Colonic mucosa (tissue), 4 donors: ENCODE measurements at places on chromosomes 6 and 20. TPM values are rescaled to one million over a fixed set of nuclear protein-coding genes. Genes with fewer than 3 reads are reported as not detected.

DNA sequence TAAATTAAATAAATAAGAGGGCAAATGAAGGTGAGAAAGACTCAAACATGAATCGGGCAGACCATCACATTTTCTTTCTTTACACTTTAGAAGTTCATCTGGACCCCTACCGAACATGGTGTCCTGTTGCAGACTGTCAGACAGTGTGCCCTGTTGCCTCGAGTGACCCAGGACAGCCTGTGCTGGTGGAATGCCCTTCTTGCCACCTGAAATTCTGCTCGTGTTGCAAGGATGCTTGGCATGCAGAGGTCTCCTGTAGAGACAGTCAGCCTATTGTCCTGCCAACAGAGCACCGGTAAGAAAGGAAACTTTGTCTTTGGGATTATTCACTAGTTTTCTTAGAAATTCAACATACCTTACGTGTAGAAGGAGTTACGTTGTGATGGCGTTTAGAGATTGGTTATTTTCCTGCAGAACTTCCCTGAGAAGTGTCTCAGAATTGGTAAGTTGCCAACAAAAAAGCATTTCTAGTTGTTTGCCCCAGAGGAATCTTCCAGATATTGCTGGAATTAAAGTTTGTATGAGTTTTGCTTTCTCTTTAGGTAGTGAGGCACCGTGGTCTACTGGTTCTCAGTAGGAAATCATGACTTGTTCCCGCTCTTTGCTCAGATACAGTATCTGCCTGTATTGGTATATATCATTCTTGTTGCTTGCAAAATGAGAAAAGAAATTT, 70.1 kb downstream of the RNF144B start:
- no peak for DNase-seq

- no peak for DNase-seq
These were observed 134.8 kb downstream of the JPH2 start for GRCh38 chr20:44052166-44052565.

DNA sequence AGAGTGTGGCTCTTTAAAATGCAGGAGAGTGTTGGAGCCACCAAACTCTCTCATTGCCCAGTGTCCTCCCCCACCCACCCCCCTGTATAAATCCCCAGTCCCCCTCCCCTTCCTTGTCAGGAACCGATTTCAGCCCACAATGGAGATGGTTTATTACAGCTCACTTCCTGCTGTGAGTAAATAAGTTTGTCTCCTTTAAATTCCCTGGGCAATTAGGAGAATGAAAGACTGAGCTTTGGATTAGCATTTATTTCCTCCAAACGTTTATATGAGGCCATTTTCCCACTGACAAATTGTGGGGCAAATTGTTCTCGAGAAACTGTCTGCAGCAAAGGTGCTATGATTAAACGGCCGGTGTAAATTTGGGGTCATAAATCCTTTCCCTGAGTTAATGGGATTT, 128.8 kb downstream of the DHX35 start:
- no peak for DNase-seq

GRCh38 chr6:53922539-53922981, 127.8 kb downstream of the LRRC1 start:
- no peak for DNase-seq

VSTM2L gene
- total RNA-seq, result 1.4 TPM

DNA sequence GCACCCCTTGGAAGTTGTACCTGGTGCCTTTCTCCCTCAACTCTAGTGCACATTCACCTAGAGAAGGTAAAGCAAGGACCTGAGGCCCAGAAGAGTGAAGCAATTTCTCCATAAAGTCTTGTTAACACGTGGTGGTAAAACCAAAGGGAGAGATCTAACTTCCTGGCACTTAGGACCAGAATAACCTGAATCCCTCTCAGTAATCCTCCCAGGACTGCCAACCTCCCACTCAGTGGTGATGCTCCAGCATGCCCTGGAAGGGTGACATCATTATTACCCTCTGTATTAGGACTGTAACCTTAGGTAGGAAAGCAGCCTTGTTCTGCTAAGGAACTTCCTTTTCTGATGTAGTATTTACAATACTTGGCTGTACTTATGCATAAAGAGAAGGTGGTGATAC, 330.6 kb upstream of the MARCKS start:
- DNase-seq, result no peak

GRCh38 chr6:134491477-134491876, 173.6 kb upstream of the SGK1 start:
- no peak for DNase-seq

- DNase-seq, result no peak
These were observed 17.1 kb upstream of the MMP9 start for GRCh38 chr20:45991616-45992015.

DNA sequence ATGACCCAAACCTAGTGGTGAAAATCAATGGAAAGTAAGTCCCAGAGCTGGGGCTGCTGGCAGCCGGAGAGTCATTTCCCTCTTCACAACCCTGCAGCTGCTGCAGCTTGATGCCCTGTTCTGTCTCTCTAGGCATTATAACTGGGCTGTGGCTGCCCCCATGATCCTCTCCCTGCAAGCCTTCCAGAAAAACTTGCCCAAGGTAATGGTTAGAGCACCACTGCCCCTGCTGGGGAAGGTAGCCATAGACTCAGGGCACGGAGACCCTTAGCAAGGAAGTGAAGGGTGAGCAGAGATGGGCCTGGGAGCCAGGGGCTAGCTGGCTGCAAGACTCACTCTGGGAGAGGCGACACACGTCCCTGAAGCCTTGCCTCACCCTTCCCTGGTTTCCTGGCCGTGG, 12.0 kb downstream of the LPIN3 start:
- DNase-seq, result no peak

- DNase-seq, result no peak
These were observed 291.7 kb downstream of the SLC35F1 start for GRCh38 chr6:118198746-118199145.

DNA sequence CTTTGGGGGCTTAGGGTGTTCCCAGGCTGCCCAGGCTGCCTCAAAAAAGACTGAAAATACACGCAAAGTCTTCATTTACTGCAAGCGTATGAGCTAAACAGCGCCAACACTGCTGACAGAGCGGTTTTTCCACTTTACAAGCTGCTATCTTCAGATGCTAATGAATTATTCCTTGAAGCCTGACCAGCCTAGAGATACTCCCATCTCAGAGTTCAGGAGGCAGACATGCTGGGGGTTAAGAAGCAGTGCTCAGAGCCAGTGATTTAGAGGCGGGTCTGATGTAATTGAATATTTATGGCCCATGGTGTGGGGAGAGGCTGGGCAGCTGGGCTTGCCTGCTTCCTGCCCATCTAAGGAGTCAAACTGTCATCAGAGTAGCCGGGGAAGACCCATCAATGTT, 241.4 kb downstream of the SLC24A3 start:
- no peak for DNase-seq

OR12D3 gene
- total RNA-seq, result not detected

DNA sequence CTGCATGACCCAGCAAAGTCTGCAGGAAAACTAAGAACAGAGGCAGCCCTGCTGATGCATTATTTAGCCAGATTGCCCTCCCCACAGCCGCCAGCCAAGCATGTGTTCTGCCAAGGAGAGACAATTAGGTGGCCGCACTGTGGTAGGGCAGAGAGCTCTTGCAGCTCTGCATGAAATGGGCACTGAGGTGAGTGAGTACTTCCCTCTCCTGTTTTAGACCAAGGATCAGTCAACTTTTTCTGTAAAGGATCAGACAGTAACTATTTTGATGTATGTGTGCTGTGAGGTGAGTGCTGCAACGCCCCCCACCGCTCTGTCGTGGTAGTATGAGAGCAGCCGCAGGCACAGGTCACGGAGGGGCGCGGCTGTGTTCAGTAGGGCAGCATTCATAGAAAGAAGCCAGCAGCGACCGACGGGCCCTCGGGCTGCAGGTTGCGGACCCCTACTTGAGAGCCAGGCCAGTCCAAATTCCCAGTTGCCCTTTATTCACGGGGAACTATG, 23.8 kb upstream of the FAM50B start:
- DNase-seq, result no peak

DNA sequence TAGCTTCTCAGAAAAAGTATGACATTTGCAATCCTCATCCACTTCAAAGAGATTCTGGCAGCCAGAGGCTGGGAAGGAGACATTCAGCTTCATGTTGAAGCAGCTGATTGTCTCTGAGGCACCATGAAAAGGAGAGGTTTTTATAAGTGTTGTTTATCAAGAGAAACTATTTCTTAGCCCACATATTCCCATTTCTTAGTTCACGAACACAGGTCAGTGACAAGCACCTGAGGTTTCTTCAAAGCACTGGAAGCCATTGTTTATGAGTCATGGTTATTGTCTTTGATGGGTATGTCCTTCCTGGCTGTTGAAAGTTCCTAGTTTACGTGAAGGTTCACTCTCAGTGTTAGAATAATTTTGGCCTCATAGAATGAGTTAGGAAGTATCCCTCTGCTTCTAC, 3.0 kb upstream of the DDX43 start:
- no peak for DNase-seq

DNA sequence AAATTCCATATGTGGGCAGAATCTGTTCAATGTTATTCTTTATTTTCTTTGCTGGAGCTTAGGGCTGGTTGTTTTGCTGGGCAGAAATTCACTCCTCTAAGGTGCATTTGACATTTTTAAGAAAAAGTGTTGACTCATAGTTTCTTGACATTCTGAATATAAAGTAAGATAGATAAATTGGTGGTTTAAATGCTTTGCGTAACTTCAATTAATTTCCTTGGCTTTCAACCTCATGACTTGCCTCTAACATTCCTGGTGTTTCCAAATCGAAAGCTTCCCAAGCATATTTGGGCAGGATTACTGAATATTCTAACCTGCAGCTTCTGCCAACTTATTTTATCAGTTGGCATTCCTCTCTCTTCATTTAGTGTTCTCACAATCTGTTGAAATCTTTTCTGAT, 718.7 kb upstream of the ADGRB3 start:
- DNase-seq, result no peak

DNA sequence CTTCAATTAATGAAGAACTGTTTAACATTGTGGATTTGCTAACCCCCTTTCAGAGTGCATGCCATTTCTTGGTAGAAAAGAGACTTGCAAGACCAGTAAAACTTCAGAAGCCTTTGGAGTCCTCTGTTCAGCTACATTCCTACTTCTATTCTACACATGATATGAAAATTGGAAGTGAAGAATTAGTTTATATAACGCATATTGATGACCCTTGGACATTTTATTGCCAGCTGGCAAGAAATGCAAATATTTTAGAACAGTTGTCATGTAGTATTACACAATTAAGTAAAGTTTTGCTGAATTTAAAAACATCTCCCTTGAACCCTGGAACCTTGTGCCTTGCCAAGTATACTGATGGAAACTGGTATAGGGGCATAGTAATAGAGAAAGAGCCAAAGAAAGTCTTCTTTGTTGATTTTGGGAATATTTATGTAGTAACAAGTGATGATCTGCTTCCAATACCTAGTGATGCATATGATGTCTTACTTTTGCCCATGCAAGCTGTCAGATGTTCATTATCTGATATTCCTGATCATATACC, 3.3 kb downstream of the TDRD6 start:
- no peak for DNase-seq

DNA sequence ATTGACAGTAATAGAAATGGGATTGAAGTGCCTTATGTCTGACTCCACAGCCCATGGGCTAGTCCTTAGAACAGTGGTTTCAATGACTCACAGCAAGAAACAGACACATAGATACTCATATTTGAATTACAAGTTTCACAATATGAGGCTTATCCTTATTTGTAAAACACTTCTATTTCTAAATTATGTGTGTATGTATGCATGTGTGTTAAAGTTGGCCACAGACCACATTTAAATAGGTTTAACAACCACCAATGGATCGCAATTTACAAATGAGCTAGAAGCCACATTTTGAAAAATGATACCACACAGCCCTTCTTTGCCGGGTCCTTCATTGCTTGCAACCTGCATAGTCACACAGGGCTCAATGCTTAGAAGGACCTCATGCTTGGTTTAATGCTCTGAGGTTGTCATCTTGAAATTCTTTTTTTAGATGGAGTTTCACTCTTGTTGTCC, 157.8 kb upstream of the PREP start:
- DNase-seq, result no peak

LIME1 gene
- total RNA-seq, result 10.8 TPM

GRCh38 chr20:49747707-49748524, 34.2 kb upstream of the B4GALT5 start:
- peak; percentile 43 for DNase-seq

GRCh38 chr6:33323623-33323948, 6.0 kb upstream of the ZBTB22 start:
- no peak for DNase-seq

OVOL2 gene
- total RNA-seq, result 13.5 TPM

LGSN gene
- total RNA-seq, result 13.2 TPM

- DNase-seq, result no peak
These were observed 151.6 kb upstream of the GMDS start for GRCh38 chr6:2396846-2397630.

TGM3 gene
- total RNA-seq, result 0.82 TPM

- DNase-seq, result no peak
These were observed 10.5 kb upstream of the HSF2 start for GRCh38 chr6:122388945-122389344.

UBE3D gene
- total RNA-seq, result 3.8 TPM

DNA sequence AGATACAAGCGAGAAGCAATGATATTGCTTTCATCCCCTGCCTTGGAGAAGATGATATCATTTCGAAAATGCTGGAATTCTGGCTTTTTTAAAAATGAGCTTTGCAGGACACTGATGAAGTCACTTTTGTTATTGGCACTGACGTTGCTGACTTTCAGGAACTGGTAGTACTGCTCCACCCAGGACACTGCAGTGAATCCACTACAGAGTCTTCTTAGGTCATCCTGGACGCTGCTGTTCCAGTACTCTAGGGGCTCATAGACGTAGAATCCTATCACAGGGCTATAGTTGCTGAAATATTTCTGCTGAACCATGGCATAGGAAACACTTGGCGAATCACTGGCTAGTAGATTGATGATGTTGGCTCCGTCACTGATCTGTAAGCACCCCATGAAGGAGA, 97.2 kb downstream of the OPN5 start:
- no peak for DNase-seq

DNA sequence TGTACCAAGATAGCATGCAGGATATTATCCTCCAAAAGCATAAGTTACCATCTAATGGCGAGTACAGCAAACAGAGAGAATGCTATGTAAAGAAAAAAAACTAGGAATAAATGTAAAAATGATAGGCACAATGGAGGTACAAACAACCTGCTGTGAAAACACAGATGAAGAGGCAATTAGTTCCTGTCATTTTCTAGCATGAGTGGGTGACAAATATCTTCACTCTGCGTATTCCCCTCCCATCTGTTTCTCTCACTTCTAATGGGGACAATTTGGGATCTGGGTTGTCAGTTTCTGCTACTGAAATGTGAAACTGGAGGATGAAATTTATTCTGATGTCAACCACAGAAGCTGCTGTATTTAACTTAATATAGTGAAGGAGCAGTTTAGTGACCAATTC, 11.7 kb upstream of the PTPRK start:
- no peak for DNase-seq

SLC17A2 gene
- not detected for total RNA-seq

DNA sequence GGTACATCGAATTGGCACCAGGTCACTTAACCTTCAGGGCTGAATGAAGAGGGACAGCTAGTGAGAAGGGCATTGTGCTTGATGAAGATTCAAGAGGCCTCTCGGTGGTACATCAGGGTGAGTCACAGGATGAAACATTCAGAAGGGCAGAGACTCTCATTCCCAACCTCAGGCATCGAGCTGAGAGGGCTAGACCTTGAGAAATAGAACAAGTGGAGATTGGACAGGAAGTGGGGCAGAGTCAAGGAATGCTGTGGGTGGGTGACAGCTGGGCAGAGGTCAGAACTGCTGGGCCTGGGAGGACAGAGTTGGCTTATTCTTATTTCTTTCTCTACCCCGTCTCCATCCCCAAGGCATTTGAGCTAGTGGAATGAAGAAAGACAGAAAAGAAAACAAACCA, 126.0 kb downstream of the SCML4 start:
- no peak for DNase-seq
